Natural killer cell (primary cell): ENCODE measurements at places on chromosomes 3 and 15. TPM values are rescaled to one million over a fixed set of nuclear protein-coding genes. Genes with fewer than 3 reads are reported as not detected.

The LDHAL6B gene
- total RNA-seq, result not detected

The SCAANT1 gene
- total RNA-seq, result 3.6 TPM

The GOLIM4 gene
- total RNA-seq, result 13.7 TPM

The WDR49 gene
- total RNA-seq, result 1.9 TPM

The PP2D1 gene
- total RNA-seq, result not detected

The CCK gene
- total RNA-seq, result not detected

The REC114 gene
- total RNA-seq, result not detected

The CCR3 gene
- total RNA-seq, result not detected

The IMPG2 gene
- total RNA-seq, result 0.73 TPM

The COL6A5 gene
- total RNA-seq, result not detected

The CSPG5 gene
- total RNA-seq, result 0.23 TPM

The BMF gene
- 7.6 TPM for total RNA-seq

The NEK10 gene
- total RNA-seq, result 0.80 TPM

The ENTPD3 gene
- total RNA-seq, result not detected

The MESP2 gene
- total RNA-seq, result not detected

The SATB1 gene
- 162 TPM for total RNA-seq

The TTLL13 gene
- 2.2 TPM for total RNA-seq

The PTPRG gene
- 2.5 TPM for total RNA-seq

The ZNF619 gene
- 9.5 TPM for total RNA-seq

The HDC gene
- total RNA-seq, result 0.14 TPM

The GNAT1 gene
- not detected for total RNA-seq

The DMXL2 gene
- 6.4 TPM for total RNA-seq

The HESX1 gene
- total RNA-seq, result 0.55 TPM

The SLC7A14 gene
- total RNA-seq, result not detected

The HIGD2B gene
- 1.8 TPM for total RNA-seq

The GOLGA8F gene
- total RNA-seq, result not detected
